ENCODE measurements at places on chromosomes 11 and 22.

DNA sequence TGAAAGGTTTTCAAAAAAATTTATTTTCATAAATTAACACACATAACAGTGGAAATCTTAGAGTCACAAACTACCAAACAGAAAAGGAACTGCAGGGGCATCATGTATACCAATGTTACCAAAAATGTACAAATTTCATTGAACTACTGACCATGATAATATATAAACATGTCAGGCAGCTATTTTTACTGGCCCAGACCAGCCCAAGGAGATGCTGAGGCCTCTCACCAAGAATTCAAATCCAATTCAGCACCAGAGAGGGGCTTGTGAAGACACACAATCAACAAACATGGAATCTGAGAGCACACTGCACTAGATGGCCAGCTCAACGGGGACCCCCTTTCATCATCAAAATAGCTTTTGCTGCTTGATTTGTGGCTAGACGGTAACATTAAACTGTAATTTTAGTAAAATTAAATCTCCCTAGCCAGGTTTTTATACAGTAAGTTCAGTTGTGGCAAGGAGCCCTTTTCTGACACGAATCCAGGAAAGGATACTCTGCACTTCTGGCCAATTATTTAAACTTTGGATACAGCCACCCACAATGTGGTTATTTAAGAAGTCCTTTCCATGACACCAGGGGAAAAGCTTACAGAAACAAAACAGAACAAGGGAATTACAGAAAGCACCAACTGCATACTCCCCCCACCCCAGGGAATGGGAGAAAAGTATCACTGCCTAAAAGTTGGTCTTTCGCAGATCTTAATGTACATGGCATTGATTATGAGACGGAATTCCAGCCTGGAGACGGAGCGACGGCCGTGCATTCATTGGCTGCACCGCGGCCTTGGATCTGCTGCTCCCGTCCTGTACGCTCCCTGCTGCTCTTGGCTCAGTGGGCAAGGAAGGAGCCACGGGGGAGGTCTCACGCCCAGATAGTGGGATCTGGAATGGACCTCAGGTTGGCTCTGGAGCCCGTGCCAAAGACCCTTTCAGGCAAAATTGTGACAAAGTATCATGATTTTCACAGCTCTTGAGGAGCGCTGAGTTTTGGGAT, 19.6 kb upstream of the PISD start:
- DNase-seq = no peak

- no peak for DNase-seq
Observed at GRCh38 chr11:7547687-7548086, 33.9 kb downstream of the PPFIBP2 start.

- no peak for DNase-seq
Observed at GRCh38 chr11:123212406-123212805, 17.4 kb upstream of the CLMP start.

DNA sequence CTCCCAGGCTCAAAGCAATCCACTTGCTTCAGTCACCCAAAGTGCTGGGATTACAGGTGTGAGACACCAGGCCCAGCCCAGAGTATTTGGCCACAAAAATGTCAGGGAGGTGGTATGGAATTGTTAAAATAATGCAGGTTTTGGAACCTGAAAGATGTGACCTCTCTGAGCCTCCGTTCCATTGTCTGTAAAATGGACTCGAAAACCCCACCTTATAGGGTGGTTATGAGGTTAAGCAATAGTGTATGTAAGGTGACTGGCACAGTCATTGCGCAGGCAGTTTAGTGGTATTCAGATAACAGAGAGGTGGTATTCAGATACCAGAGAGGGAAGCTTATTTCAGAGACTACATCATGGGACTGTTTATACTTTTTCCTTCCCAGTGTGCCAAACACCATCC, 52.5 kb upstream of the PRSS23 start:
- DNase-seq = no peak

- peak; percentile 50 for DNase-seq
Observed at GRCh38 chr11:65927904-65928397, 8.7 kb downstream of the DRAP1 start.

- no peak for DNase-seq
Observed at GRCh38 chr11:74559110-74559933, 33.1 kb upstream of the POLD3 start.

GRCh38 chr22:26885441-26886261, 228.3 kb downstream of the MIAT start:
- DNase-seq = no peak

DNA sequence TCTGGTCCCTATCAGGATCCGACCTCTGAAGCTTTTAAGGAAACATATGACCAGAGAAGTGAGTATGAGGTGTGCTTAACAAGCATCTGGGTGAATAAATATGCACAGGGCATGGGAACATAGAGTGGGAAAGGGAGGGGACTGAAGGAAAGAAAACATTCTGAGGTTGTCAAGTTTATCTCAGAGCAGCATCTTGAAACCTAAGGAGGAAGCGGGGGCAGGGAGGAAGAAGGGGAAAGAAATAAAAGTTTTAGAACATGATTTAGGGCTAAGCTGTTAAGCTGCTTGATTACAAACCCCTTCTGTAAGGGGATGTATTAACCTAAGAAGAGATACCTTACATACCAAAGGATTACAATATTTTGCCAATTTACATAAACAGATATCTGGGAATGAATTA, 24.0 kb upstream of the SC5D start:
- no peak for DNase-seq

DNA sequence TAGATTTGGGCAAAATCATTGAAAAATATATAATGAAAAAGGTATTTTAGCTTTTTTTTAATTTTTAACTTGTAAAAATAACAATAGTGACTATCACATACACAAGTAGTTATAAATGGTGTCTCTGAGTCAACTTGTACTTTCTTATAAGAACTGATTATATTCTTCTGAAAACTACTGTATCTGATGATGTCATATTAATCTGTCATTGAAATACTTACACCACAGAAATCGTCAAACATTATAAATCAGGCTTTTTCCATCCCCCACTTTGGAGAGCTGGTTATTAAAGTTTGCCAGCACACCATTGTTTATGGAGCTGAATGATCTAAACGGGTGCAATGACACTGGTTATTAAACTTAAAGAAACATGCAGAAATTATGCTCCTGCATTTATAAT, 1259.6 kb upstream of the CNTN5 start:
- no peak for DNase-seq

GRCh38 chr11:115539844-115540243, 35.6 kb upstream of the CADM1 start:
- DNase-seq = no peak

DNA sequence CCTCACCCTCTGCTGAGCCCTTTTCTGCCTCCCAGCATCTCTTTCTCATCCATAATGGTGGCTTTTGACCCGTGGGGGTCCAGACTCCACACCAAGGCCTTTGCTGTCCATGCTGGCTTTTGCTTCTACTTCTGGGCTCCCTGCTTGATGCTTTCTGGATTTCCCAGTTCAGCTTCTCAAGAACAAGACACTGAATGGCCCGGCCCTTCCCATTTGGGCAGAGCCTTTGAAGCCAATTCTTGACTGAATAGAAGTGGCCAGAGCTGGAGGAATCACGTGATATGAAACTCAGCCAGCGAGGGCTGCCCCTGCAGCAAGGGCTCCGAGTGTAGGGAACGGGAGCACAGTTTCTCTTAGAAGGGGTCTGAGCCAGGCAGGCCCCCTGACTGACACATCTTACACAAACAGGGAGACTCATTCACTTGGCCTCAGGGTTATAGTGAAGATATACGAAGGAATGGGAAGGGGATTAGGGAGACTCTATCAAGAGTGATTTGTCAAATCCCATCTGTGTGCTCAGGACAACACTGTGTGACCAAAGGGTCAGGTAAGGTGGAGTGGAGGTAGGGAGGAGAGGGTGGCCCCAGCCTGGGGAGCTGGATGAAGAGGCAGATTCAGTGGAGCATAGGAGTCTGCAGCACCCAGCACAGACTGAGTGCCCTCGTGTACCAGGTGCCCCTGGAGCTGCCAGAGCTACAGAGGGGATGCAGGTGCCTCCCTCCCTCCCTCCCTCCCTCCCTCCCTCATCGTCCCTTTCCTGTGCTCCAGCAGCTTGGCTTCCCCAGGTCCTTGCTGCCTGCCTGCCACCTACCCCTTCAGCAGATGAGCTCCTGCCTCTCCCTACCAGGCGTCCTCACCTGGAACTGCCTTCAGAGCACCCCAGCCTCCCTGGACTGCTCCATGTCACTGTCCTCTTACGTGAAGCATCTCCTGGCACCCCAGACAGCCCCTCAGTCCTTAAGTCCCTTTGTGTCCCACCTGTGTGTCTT, 106.0 kb downstream of the TRIM29 start:
- no peak for DNase-seq

GRCh38 chr11:44269369-44270351, 40.3 kb downstream of the ALX4 start:
- DNase-seq = no peak

DNA sequence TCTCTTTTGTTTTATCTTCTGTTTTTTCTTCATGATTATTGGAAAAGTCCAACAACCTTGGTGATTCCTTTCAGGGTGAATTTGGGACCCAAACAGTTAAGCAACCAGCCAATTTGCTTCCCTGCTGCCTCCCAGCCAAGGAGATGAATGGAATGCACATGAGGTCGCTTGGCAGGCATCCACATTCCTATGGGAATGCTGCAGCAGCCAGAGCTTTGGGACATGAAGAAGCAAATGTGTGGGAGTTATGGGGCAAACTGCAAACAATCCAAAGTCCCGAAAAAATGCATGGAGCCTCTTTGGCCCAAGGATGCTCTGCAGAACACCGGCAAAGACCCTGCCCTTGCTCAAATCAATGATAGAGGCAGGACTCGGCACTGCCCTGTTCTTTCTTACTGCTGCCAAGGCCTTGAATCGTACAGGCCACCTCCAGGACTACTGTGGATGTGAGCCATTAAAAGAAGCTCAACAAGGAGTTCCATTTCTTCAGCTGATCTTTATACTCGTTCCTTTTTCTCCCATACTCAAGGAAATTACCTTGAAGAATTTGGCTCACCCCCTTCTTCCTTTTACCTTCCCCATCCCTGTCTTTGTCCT, 117.3 kb upstream of the TEAD1 start:
- no peak for DNase-seq

GRCh38 chr11:2591805-2592204, 108.0 kb downstream of the KCNQ1OT1 start:
- DNase-seq = no peak

- DNase-seq = peak; percentile 71
Observed at GRCh38 chr22:22195265-22196017, 49.1 kb upstream of the VPREB1 start.

DNA sequence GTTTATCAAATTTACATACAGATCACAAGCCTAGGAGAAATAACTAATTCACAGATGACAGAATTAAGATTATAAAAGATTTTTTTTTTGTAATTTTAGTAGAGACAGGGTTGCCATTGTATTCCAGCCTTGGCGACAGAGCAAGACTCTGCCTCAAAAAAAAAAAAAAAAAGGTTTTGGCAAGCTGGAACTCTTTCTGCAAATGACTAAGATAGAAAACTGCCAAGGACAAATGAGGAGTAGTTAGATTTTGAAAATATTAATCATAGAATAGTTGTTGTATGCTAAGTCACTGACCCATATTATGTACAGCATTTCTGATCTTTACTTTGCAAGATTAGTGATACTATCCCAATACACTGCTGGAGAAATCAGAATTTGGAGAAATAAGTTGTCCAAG, 99.2 kb downstream of the C11orf65 start:
- no peak for DNase-seq

DNA sequence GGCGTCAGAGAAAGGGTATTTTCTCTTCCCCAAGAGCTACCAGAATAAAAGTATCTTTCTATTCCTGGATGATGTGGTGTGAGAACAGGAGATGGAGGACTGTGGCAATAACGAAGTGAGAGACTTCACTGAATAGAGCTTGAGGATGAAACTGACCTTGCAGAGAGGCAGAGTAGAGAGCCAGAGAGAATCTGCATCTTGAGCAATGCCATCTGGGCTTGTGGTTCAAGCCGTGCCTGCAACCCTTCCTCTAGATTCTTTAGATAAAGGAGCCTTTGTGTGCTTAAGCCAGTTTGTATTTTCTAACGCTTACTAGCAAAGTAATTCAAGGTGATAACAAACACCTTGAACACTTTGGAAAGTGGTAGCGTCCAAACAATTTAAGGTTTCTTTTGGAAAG, 2.2 kb downstream of the ME3 start:
- no peak for DNase-seq

DNA sequence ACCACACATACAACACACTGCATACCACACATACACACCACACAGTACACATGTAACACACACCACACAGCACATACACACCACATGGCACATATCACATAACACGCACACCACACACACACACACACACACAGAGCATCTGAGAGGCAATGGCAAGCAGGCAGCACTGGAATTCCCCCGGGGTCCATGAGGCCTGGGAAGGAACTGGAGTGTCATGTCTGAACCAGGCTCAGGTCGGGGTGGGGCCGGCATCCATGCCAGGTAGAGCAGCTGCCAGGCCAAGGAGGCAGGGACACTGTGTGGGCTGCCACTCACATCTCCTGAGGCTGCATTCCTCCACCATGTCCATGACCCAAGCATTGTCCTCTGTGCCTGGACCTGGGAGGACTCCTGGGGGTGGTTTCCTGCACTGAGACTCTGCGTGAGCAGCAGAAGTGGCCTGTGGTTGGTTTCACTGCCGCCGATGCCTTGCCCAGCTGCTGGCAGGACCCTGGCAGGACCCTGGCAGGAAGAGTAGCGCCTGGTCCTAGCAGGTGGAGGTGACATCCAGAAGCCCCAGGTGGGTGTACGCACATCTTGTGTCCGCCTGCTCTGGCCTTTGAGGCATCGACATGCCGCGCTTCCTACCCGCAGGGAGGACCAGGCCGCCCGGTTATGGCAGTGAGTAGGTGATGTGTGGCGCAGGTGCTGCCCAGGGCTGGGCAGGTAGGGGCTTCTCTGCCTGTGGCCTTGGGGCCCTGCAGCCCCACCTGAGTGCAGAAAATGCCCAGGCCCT, 1280.4 kb downstream of the TBC1D22A start:
- no peak for DNase-seq

DNA sequence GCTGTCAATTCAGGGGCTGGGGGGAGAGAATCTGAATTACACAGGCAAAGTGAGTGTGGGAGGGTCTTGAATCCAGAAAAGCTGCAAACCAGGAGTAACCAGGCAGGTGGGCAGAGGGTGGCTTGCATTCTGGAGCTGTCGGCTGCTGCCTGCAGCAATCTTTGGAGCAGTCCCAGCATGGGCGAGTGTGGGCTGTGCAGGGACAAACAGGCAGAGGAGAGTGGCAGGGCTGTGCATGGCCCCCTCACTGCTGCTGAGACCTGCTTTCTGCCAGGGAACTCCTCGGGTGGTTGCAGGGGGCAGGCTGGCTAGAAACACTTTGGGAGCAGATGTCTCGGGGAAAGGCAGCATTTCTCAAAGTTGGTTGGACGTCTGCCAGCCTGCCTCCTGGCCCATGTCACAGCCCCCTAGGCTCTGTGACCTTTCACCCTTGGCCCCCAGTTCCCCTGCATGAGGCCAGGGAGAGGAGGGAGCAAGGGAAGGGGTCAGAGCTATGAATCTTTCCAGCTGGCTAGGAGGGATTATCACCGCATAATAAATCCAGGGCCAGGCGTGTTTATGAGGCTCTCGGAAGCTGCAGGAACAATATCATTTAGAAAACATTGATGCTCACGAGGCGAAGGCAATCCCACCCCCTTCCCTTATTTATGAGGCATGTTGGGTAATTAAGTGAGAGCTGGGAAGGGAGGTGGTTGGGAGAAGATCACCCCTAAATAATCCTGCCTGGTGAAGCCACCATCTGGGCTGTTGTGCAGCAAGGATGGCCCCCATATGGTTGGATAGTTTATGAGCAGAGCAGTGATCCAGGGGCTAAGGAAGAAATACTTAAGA, 212.3 kb upstream of the NCAM1 start:
- no peak for DNase-seq

All from stimulated activated CD4-positive, alpha-beta T cell treated with anti-CD3 and anti-CD28 coated beads, TNF-alpha, amount 100 ng/mL, for 48 hours (primary cell).